ENCODE measurements at places on chromosomes 2 and 18.

DNA sequence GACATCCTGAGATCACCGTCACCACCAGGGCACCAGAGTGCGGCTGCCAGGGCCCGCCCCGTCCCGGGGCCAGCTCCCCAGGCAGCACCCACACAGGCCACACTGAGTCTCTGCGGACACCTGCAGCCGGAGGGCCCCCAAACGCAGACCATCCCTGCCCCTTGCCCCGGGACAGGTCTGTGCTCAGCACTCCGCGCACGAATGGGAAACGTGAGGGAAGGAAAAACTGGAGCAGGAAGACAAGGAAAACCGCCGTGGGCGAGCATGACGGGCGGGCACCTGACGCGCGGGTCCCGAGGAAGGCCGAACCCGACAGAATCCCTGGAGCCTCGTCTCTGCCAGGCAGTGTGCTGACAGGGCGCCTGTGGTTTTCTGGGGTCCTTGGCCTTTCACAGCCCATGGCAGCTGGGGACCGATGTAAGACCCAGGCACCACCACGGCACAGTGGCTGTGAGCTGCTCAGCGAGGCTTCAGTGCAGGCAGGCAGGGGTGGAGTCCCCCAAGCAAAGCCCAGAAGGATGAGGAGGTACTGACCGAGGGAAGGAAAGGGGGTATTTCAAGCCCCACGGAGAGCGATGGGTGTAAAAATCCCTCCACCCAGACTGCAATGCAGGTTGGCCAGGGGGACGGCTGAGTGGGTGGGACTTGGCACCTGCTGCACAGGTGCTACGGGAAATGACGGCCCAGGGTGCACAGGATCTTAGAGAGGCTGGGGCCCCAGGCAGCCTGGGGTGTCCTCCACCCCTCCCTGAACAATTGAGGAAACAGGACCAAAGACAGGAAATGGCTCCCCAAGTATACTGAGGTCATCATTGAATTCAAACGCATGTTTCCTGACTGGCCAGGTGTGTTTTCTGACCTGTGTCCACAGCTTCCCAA lies 59.0 kb downstream of the PXDN start:
- no peak for DNase-seq

GRCh38 chr2:118687698-118688097 lies 159.8 kb downstream of the EN1 start:
- no peak for DNase-seq

GRCh38 chr2:164661349-164661748 lies 40.1 kb upstream of the GRB14 start:
- DNase-seq: no peak

DNA sequence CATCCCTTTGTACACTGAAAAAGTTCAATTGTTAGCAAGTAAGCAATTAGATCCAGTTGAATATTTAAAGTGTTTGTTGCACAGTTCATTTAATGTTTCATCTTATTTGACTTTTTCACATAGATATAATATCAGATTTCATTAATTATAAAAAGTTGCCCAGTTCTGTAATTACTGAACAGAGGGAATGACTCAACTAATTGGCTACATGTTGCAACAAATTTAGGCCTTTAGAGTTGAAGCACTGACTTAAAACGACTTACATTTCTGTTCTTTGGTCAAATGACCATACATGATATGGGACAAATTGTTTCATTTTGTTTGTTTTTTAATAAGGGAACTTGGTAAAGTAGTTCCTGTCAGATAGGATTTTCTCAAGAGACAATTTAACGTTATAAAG lies 68.5 kb upstream of the FAM117B start:
- DNase-seq: no peak

DNA sequence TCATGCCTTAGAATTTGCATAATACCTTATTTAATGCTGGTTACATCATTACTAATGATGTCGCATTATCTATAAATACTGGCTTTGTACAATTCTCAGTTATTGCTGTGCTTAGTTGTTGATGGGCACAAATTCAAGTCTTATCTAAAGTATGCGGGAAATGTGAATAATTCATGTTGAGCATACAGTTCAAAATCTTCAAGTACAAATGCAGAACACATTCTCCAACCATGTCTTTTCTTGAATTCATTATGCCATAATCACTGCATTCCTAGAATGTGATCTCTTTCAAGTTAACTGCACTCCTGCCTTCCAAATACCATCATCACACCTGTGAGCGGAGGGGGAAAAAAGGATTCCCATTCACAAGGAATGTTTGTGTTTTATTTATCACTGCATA lies 337.0 kb downstream of the MBD2 start:
- DNase-seq: no peak

GRCh38 chr2:186544255-186544675 lies 45.6 kb upstream of the ITGAV start:
- peak; percentile 45 for DNase-seq

DNA sequence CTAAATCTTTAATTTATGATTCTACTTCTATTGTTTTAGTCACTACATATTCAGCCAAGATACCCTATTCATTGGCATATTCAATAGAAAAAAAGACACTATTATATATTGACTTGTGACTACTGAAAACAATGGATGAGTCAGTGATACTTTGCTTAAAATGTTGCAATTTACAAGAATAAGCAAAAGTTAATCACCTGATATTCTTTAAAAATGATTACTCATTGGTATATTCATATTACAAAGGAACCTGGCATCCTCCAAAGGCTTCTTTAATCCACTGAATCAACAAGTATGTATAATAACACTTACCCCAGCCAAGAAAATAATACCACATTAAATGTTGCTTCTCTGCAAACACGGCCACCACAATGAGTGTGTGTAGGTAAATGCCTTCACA lies 87.8 kb downstream of the CALCRL start:
- DNase-seq: no peak

DNA sequence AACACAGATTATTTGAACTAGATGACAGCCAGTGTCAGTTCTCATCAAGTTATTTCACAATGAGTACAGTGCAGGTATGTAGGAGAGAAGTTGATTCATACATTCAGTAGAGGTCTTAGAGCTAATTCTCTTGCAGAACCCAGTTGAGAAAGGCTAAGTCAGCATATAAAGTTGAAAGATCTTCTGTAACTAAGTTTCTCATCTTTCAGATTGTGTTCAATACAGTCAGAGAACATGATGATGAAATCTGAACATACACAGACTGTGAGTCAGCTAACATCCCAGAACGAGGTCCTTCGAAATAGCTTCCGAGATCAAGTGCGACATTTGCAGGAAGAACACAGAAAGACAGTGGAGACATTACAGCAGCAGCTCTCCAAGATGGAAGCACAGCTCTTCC lies 41.9 kb upstream of the LIMS1 start:
- no peak for DNase-seq

GRCh38 chr18:63224630-63225029 lies 94.9 kb downstream of the BCL2 start:
- DNase-seq: no peak

- no peak for DNase-seq
These were observed 14.1 kb upstream of the WDSUB1 start for GRCh38 chr2:159300586-159300985.

GRCh38 chr2:219186754-219187456 lies 8.8 kb downstream of the RETREG2 start:
- DNase-seq: no peak

DNA sequence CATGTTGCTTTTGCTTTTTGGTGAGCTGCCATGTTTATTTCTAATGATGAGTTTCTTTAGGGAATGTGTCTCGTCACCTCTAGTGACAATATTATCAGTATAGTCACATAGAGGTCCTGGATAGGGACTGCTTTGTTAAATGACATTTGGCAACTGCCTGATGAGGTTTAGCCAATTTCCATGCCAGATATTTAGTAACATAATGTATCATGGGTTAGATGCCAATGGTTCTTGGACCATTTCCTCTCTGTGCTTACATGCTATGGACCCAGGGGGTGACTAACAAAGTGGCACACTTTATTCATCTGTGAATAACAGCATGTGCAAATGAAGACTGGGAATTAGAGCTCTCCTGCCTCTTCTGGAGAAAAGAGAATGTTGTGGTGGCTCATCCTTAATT lies 56.2 kb upstream of the RAB27B start:
- DNase-seq: no peak

GRCh38 chr2:53575721-53576124 lies 191.9 kb upstream of the CHAC2 start:
- DNase-seq: no peak

GRCh38 chr2:223037445-223037800 lies 14.6 kb upstream of the KCNE4 start:
- DNase-seq: no peak

DNA sequence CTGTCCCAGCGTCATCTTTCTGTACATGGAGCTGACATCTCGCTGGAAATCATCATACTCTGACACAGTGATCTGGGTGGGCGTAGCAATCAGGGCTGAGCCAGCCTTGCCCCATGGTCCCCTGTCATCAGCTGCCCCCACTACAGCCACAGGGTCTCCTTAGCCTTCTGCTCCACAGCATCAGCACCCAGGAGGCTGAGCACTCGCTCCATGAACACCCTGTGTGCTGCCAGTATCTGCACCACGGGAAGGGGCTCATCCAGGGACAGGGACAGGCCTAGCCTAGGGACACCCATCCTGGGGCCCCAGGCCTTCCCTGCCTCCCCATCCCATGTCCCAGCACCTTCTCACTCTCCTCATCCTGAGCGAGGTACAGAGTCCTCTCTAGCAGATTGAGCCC lies 11.4 kb downstream of the ALPG start:
- DNase-seq: no peak

GRCh38 chr18:69267895-69268294 lies 132.8 kb upstream of the DOK6 start:
- no peak for DNase-seq

GRCh38 chr18:25230658-25231326 lies 121.2 kb downstream of the ZNF521 start:
- no peak for DNase-seq

GRCh38 chr2:114684403-114684802 lies 242.0 kb downstream of the DPP10 start:
- no peak for DNase-seq

- no peak for DNase-seq
These were observed 179.2 kb downstream of the ACKR3 start for GRCh38 chr2:236748801-236749200.

DNA sequence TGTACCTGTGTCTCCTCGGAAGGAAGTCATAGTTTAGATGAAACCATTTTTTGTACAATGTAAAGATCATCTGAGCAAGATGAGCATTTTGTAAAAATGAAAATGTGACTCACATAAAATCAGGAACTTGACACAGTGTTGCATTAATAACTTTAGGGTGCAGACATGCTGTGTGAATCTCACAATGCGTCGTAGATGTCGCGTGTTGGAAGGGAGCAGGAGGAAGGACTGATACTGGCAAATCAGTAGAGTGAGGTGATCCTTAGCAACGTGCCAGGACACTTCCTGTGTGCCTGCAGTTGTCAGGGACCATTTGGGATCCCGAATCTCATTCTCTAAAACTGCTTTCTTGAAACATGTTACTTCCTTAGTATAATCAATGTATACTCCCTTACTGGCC lies 103.1 kb downstream of the SH3BP4 start:
- DNase-seq: no peak

- no peak for DNase-seq
These were observed 867.4 kb downstream of the DSC3 start for GRCh38 chr18:30175061-30175574.

GRCh38 chr2:113164930-113165585 lies 8.7 kb upstream of the PSD4 start:
- DNase-seq: no peak

- no peak for DNase-seq
These were observed 653.5 kb upstream of the LRRTM4 start for GRCh38 chr2:78175645-78176044.

- DNase-seq: no peak
These were observed 950.1 kb downstream of the TRIB2 start for GRCh38 chr2:13666582-13667414.

DNA sequence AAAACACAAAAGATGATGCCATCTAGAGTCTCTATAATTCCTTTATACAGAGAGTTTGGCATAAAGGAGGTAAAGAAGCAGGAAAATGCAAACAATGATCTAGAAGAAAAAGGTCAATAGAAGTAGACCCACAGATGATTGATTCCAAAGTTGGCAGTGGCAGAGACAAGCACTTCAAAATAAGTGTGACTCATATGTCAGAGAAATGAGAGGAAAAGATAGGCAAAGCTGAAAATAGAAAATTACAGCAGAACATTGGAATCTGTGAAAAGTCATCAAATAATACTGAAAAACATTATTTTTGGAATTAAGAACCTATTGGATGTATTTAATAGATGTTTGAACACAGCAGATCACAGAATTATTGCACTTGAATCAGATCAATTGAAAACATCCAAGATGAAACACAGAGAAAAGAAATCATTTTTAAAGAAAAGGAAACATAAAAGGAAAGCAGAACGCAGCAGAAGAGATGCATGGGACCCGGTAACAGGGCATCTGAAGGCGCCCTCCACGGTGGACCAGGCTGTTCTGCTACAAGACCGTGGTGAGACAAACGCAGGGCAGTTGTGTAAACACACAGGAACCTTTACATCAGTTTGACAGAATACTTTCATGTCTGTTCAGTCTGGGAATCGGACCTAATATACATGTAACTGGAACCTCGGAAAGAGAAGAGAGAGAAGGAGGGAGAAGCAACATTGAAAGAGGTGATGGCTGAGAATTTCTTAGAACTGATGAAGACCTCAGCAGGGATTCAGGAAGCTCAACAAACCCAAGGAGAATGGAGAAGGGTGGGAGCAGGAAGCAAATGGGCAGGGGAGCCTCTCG lies 74.6 kb upstream of the GPC1 start:
- DNase-seq: no peak

DNA sequence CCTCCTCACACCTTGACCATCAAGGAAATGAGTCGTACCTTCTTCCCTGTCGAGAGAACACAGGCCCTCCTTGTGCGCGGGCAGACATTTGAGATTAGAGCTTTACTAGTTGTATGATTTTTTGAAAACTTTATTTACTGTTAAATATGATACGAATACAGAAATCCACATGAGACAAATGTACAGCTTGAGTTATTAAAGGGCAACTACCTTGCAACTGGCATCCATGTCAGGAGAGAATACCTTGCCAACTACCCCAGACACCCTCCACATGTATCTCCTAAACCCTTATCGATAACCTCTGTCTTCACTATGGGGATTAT lies 28.3 kb downstream of the KLHL23 start:
- DNase-seq: no peak

- DNase-seq: no peak
These were observed 79.6 kb downstream of the PDE11A start for GRCh38 chr2:177992992-177993391.

GRCh38 chr2:75772908-75773630 lies 62.4 kb upstream of the GCFC2 start:
- DNase-seq: no peak

- peak; percentile 21 for DNase-seq
These were observed 38.7 kb downstream of the ZC3H8 start for GRCh38 chr2:112216167-112216566.

- no peak for DNase-seq
These were observed 10.6 kb upstream of the IHH start for GRCh38 chr2:219071131-219071816.

- no peak for DNase-seq
These were observed 113.4 kb upstream of the CCDC68 start for GRCh38 chr18:55072698-55073097.

- DNase-seq: peak; percentile 22
These were observed 49.8 kb downstream of the CAB39 start for GRCh38 chr2:230762317-230762896.
